Stimulated activated CD4-positive, alpha-beta T cell treated with anti-CD3 and anti-CD28 coated beads, Interleukin-1b, Interleukin-23, amount 100 ng/mL, for 24 hours (primary cell): ENCODE measurements at places on chromosomes 7 and 10.

GRCh38 chr10:95431900-95432342, 129.2 kb downstream of the SORBS1 start:
- no peak for DNase-seq

GRCh38 chr7:31488562-31489203, 25.2 kb upstream of the ITPRID1 start:
- DNase-seq: no peak

- no peak for DNase-seq
Observed at GRCh38 chr10:13632440-13632839, 45.7 kb downstream of the PRPF18 start.

- no peak for DNase-seq
Observed at GRCh38 chr7:127667759-127668530, 16.0 kb downstream of the SND1 start.

- no peak for DNase-seq
Observed at GRCh38 chr10:19169684-19170083, 121.1 kb downstream of the MALRD1 start.
